Activated CD8-positive, alpha-beta memory T cell treated with anti-CD3 and anti-CD28 coated beads for 48 hours (primary cell): ENCODE measurements at places on chromosomes 2 and 18.

GRCh38 chr2:25951071-25951547 lies 31.2 kb downstream of the KIF3C start:
- peak; percentile 38 for DNase-seq

- DNase-seq = no peak
Observed at GRCh38 chr18:62566199-62566598, 43.4 kb downstream of the ZCCHC2 start.

GRCh38 chr18:62360805-62361204 lies 35.7 kb downstream of the TNFRSF11A start:
- no peak for DNase-seq

DNA sequence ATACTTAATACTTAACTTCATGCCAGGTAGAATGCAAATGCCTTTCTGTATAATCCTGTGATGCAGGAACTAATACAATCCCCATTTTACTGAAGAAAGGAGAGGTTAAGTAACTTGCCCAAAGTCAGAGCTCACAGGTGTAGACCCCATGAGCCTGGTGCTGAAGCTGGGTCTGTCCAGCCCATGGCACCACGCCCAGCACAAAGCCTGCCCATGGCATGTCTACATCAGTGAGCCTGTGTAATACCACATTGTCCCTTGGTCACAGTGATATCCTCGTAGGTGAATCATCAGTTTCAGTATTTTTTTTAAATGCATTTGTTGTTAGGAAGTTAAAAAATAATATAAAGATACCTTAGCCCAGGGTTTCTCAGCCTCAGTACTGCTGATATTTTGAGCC lies 69.9 kb upstream of the MCFD2 start:
- DNase-seq = no peak

DNA sequence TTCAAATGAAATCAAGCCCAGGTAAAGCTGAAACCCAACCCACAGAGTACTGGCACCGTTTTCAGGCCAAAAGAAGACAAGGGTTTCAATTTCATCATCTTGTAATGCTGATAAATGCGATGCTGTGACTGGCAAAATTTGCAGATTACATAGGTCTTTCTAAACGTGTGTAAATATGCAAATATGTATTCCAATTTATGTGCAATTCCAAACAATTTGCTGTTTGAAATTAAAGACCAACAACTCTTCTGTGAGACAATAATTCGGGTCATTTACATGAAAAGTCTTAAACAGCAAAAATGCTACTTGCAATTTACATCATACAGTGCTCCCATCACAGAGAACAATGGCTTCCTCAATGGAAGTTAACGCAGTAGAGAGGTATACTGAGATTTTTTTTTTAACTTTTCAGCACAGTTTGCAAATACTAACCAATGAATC lies 2.8 kb upstream of the ZNF532 start:
- no peak for DNase-seq

GRCh38 chr2:10240161-10240681 lies 62.5 kb upstream of the HPCAL1 start:
- no peak for DNase-seq

- peak; percentile 10 for DNase-seq
Observed at GRCh38 chr2:135657806-135658582, 83.7 kb upstream of the UBXN4 start.

GRCh38 chr2:207039225-207039624 lies 99.9 kb downstream of the CPO start:
- no peak for DNase-seq

GRCh38 chr18:60667016-60667415 lies 294.4 kb upstream of the MC4R start:
- no peak for DNase-seq

- no peak for DNase-seq
Observed at GRCh38 chr2:1219901-1220573, 193.2 kb upstream of the TPO start.

DNA sequence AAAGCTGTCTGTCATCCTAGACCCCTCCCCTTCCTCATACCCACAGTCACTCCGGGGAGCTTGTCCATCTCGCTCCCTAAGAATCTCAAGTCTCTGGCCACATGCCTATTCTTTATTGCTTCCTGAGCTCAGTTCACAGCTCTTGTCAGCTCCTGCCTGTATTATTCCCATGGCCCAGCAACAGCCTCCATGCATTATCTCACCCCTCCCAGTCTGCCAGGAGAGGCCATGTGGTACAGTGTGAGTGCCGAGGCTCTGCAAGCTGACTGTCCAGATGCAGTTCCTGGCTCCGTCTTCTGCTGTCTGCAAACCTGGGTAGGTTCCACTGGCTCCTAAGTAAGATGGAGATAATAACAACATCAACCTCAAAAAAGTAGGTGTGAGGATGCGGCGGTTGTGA lies 79.7 kb downstream of the MRPS9 start:
- no peak for DNase-seq

GRCh38 chr2:210964141-210964764 lies 407.9 kb downstream of the CPS1 start:
- no peak for DNase-seq

- DNase-seq = no peak
Observed at GRCh38 chr2:37586663-37587317, 84.7 kb downstream of the CDC42EP3 start.

GRCh38 chr2:72104821-72105588 lies 42.7 kb downstream of the CYP26B1 start:
- no peak for DNase-seq

DNA sequence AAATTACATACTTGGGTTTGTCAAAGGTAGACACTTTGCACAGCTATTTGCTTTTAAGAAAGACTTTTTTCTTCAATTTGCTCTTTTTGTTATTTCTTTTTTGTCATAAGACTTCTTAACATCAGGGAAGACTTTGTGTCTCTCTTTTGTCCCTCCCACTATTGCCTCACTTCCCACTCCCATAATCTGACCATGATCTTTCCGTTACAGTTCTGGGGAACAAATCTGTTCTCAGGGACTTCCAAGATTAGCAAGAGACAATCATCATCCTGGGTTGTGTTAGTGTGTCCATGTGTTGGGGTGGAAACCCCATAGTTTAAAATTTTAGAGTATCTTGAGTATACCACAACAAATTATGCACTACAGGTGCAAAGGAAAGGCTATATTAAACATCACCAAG lies 75.3 kb downstream of the REV1 start:
- no peak for DNase-seq

GRCh38 chr2:23244617-23245016 lies 140.4 kb upstream of the KLHL29 start:
- DNase-seq = no peak

- no peak for DNase-seq
Observed at GRCh38 chr2:234905547-234906265, 46.1 kb upstream of the SH3BP4 start.

GRCh38 chr18:62974928-62975675 lies 259.8 kb downstream of the PHLPP1 start:
- DNase-seq = no peak

DNA sequence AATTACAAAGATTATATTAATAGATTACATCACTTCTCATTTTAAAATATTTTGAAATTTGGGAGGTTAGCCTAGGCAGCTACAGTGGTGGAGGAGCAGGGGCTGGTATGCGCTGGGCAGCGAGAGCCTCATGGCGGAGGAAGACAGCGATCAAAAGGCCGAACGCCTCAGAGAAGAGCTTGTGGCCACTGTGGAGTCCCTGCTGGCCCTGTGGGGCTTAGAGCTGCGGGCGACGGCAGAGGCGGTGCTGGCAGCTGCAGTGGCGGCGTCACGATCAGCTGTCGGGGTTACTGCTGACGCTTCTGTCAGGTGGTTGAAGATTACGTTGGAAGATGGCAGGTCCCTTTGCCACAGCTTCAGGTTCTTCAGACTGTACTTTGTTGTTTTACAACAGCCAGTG lies 87.4 kb downstream of the ROCK2 start:
- DNase-seq = no peak

DNA sequence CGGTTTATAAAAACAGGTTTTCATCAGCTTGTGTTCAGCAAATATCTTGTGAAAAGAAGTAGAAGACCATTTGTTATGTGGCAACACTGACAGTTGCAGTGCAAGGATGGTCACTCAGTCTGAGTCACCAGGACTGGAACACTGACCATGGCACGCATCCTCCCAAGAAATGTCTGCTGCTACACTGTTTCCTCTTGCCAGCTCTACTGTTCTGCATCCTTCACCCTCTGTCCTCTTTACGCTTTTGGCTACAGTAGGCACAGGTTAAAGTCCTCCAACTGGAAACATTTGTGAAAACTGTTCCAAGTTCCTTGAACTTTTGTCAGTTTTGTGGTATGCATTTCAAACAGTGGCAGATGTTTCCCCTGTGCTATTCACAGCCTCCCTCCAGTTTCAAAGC lies 39.4 kb downstream of the OSR1 start:
- no peak for DNase-seq

DNA sequence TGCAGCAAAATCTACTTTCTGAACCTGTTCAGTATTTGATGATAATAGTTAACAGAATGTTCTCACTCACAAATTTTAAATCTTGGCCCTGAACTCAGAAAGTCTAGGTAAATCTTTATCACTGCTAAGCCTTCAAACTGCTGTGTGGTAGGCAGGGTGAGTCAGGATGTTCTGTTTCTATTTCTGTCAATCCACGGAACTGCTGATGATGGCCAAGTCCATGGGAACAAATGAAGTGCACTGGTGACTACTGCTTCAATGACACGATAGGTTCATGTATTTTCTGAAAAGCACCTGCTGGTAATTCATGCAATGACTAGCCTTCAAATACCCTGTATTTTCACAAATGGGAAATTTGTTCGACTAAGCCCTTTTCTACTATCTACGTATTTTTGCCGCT lies 14.2 kb downstream of the NIFK start:
- DNase-seq = no peak

DNA sequence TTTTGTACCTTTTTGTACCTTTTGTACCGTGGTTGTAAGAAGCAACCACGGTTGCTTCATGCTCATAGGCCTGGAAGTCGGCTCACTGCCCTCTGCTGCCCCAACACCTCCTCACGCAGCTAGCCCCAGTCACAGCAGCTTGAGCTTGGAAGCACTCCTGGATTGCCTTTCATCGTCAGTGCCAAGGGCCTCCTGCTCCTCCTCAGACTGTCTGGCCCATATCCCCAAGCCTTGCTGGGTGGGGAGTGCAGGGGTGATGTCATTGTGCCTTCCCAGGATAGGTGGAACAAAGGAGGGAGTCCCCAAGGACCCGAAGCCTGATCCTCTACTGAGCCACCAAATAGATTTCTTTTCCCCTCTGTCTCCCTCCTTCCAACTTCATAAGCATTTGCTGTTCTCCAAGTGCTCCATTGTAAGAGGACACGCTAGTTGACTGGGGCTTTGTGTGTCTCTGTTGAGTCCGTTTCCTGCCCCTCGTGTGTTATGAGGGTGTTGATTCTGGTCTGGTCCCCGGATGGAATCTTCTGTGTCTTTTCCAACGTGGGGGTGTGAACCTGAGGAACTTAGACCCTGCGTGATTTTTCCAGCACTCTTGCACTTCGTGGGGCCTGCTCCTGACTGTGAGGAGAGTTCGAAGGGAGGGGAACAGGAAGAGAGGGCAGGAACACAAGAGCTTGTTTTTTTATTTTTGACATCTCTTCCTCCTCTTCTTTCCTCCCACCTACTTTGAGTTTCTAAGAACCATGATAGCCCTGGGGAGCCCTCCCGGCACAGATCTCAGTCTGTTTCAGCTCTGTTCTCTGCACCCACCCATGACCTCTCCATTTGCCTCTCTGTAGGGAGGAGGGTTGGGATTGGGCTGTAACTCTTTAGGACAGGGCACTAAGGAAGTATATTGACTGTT lies 127.2 kb upstream of the EML6 start:
- no peak for DNase-seq

DNA sequence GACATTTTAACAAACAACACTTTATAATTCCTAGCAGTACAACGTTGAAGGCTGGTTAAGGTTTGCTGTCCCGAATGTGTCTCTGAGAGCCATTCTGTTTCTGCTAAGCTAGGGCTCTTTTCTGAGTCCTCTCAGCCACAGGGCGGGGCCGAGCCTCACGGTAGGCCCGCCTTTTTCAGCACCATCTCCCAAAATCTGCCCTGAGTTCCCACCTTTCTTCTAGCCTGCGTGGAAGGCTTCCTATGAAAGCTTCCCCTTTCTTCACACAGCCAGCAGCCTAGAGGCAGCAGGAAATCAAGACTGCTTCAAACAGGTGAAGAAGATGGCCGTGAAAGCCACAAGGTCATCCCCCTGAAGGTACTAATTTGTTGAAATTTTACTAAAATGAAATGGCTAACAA lies 255.5 kb downstream of the CDH2 start:
- no peak for DNase-seq
